Renal cortical epithelial cell (primary cell): ENCODE measurements at places on chromosomes 12 and 14. TPM values are rescaled to one million over a fixed set of nuclear protein-coding genes. Genes with fewer than 3 reads are reported as not detected.

DNA sequence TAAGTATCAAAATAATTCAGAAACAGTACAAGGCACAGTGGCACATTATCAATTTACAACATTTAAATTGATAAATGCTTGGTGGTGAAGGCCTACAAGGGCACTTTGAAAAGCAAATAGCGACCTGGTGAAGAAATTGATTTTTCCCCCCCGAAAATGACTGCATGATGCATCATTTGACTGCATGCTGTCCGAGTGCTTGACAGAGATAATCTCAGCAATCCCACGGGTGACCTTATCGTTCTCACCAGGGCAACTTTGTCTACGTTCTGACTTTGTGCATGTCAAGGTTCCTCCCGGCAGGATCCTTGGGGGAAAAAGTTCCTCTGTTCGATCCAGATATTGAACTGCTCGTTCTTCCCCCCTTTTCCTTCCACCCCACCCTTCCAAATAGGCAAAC, 384.8 kb downstream of the EGLN3 start:
- no peak for DNase-seq

The DYRK4 gene
- 30.7 and 34.4 TPM in 2 replicates for total RNA-seq

- DNase-seq: no peak
Observed at GRCh38 chr14:50087341-50088116, 28.8 kb downstream of the VCPKMT start.

DNA sequence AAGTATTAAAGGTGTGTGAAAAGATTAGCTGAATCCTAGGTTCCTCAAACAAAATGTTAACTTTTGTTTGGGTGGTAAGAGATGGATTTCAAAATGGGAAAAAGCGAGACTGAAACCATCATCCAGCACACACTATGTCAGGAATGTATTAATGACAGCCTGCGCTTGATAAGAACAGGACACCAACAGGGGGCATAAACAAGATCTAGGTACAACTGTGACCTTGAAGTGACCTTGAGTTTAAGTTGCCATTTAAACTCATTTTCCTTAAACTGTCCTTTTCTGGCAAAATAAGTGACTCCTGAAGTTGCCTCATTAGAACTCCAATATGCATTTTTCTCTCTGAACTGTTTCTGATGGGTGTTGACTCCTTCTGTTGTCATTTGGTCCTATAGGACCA, 17.1 kb downstream of the PRKCH start:
- no peak for DNase-seq

GRCh38 chr14:81435048-81435390, 34.9 kb upstream of the STON2 start:
- no peak for DNase-seq

DNA sequence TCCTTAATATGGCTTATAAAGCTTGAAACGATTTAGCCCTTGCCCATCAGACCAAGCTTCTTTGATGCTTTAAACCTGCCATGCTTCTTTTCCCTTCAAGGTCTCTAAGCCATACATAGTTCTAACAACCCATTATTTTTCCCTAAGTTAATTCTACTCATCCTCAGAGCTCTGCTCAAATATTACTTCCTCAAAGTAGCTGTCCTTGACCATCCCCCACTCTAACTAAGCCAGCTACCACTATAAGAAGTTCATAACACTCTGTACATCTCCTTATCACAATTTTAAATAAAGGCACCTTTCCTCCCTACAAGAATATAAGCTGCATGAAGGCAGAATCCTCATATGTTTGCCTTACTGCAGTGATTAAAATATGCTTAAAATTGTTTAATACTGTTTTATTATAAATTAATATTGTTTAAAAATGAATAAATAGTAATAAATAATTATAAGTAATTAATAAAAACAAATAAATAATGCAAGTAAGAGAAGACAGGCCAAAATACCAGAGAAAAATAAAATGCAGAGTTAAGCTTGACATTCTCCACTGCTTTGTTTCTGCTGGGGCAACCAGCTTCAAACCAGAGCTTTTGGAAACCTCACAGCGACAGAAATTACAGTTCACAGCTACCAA, 76.8 kb downstream of the NUMB start:
- no peak for DNase-seq

- DNase-seq: no peak
Observed at GRCh38 chr14:100619396-100620254, 32.4 kb upstream of the BEGAIN start.

DNA sequence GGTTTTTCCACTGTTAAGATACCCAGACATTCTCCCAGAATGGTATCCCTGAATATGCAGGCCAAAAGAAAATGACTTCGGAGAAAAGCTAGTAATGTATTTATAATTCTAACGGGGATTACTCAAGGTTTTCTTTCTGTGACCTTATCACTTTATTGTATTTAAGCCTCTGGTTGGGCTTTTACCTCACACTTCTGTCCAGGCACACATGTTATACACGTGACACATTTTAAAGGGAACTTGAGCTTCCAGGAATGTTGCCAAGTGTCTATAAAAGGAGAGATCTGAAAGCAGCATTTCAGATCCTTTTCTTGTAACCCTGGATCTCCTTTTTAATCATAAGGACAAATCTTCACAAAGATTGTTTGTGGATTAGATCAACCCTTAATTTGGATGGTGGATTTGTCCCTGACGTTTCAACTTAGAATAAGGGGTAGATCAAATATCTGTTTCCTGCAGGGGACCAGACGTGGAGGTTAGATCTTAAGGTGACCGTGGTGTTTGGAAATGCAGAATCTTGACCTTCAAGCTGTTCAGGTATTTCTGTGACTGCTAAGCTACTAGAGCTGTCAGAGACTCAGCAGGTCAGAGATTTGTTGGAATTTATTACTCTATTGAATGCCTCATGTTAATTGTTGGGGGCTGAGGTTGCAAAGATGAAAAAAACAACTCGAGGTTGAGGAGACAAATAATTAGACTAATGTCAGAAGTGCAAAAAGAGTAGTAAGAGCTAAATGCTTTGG, 1.5 kb downstream of the CIPC start:
- DNase-seq: peak; percentile 72

DNA sequence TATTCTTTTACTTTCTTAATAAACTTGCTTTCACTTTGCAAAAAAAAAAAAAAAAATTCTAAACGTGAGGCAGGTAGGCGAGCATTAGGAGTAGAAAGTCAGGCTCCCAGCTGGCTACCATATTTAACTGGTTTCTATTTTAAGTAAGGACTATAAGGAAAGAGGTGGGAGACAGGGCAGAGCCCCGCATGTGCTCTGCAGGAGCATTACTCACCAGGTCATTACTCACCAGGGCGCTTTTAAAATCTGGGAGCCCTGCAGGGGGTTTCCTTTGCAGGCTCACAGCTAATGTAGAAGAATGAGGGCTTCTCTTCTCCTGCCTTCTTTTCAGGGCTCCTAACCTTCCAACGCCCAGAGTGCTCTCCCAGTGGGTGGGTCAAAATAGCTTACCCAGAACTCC, 14.0 kb upstream of the DPF3 start:
- peak; percentile 75 for DNase-seq

DNA sequence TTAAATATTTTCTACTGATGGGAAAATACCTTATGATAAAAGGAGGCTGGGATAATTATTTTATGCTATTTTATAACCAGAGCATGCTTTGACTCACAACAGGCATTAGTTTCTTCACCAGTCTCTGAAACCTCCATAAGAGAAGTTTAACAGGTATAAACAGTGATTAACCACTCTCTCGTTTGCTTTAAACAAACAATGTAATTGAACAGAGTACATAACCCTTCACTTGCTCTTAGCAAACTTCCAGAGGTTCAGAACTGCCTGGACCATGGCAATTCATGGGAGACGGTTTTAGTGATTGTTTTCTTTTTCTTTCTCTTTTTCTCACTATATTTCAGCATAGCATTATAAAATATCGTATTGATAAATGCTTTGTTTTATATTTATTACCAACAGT, 35.3 kb downstream of the CFAP251 start:
- DNase-seq: no peak
